ENCODE measurements at places on chromosomes 16 and 17.

DNA sequence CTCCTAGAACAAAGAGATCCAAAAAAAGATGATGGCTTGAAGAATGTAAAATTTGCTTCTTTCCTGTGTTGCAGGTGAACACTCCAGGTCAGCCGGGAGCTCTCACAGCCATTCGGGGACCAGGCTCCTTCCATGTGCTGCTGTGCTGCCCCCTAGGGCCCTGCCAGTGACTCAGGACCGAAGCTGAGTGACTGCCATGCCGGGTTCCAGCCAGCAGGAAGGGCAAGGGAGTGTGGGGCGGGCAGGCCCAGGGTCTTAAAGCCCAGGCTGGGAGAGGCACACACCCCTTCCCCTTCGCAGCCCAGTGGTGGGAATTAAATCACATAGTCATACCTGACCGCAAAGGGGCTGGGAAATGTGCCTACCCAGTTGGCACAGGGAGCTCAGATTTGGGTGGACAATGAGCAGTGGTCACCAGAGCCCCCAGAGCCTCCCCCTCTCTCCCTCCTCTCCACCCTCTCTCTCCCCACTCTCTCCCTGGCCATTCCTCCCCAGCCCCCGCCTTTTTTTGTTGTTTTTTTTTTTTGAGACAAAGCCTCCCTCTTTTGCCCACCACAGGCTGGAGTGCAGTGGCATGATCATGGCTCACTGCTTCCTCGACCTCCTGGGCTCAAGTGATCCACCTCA is 11.5 kb downstream of the EPOP start:
- DNase-seq, result peak; percentile 40

DNA sequence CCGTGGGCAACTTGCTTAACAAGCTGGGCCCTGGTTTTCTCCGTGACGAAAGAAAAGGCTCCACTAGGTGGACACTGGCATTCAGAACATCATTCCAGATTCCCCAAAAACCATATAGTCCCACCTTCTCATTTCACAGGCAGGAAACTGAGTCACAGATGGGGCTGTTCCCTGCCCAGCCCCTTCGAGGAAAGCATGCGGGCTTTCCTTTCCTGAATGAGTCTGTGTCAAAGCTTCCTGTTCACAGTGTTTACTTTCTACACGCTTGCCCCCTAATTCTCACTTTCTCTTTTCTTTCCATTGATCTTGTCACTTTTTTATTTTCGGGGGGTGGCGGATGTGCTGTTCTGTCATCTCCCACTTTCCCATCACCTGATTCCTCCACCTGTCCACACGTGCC is 10.3 kb upstream of the LGALS9 start:
- DNase-seq, result no peak

GRCh38 chr17:37098910-37099664 is 150.3 kb downstream of the AATF start:
- no peak for DNase-seq

DNA sequence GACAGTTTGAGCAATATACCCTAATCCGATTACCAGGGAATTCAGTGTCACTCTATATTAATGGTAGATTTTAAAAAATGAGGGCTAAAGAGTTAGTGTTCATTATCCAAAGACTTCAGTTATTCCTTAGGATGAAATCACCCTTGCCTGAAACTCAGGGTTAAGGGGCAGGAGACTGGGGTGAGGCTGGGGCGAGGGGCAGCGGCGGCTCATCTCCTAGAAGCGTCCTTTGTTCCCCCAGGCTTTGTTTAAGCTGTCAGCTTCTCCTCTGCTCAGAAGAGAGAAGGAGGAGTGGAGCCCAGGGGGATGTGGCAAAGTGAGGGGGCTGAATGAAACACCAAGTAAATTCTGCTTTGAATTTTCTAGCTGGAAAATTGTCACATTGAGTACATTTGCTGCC is 117.7 kb upstream of the ELAC2 start:
- no peak for DNase-seq

GRCh38 chr16:25080420-25081131 is 31.0 kb upstream of the LCMT1 start:
- DNase-seq, result no peak

- DNase-seq, result peak; percentile 46
Measured at GRCh38 chr16:56609463-56609921, 1.1 kb downstream of the MT2A start.

DNA sequence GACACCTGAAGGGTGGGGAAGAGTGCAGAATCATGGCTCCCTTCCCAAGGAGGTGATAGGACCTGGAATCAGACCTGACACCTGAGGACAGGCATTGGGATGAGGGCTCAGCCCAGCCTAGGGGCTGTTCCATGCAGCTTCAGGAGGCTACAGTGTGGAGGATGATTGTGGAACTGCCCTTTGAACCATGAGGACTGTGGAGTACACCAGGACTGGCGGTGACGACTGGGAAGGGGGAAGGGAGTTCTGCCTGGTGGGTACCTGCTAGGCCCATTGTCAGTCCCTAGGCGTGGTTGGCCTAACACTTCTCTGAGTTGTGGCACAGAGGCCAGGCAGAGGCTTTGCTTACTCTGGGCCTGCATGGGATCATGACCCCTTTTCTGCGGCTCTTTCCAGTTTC is 76.1 kb downstream of the MPRIP start:
- no peak for DNase-seq

- DNase-seq, result no peak
Measured at GRCh38 chr16:10333321-10334032, 52.4 kb upstream of the ATF7IP2 start.

- no peak for DNase-seq
Measured at GRCh38 chr16:19291475-19291874, 5.9 kb downstream of the CLEC19A start.
